ENCODE measurements at places on chromosomes 11 and 22.

- DNase-seq = no peak
Measured at GRCh38 chr22:50556703-50557102, 6.0 kb downstream of the SYCE3 start.

GRCh38 chr11:14190992-14191778, 167.8 kb downstream of the RRAS2 start:
- no peak for DNase-seq

GRCh38 chr22:39839917-39840510, 53.5 kb downstream of the ENTHD1 start:
- peak; percentile 6 for DNase-seq

- DNase-seq = no peak
Measured at GRCh38 chr11:118212781-118213191, 12.0 kb downstream of the JAML start.

- no peak for DNase-seq
Measured at GRCh38 chr22:30433227-30433626, 7.7 kb downstream of the MTFP1 start.

DNA sequence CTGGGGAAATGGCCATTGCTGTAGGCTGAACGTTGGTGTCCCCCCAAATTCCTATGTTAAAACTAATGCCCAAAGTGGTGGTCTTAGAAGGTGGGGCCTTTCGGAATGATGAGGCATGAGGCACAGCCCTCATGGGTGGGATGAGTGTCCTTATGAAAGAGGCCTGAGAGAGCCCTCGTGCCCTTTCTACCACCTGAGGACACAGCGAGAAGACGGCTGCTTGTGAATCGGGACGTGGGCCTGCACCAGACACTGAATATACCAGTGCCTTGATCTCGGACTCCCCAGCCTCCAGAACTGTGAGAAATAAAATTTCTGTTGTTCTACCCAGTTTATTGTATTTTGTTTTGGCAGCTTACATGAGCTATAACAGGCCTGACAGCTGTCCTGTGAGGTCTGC, 162.9 kb upstream of the B3GAT1 start:
- DNase-seq = no peak
